ENCODE measurements at places on chromosomes 4 and X.

- peak; percentile 75 for DNase-seq
These were observed 364.9 kb downstream of the ZNF674 start for GRCh38 chrX:46180258-46180687.

GRCh38 chr4:46146993-46147392 lies 23.1 kb upstream of the GABRG1 start:
- no peak for DNase-seq

- DNase-seq = no peak
These were observed 132.3 kb downstream of the SLIT2 start for GRCh38 chr4:20383969-20384368.

- no peak for DNase-seq
These were observed 3.2 kb downstream of the TDO2 start for GRCh38 chr4:155906554-155907247.

DNA sequence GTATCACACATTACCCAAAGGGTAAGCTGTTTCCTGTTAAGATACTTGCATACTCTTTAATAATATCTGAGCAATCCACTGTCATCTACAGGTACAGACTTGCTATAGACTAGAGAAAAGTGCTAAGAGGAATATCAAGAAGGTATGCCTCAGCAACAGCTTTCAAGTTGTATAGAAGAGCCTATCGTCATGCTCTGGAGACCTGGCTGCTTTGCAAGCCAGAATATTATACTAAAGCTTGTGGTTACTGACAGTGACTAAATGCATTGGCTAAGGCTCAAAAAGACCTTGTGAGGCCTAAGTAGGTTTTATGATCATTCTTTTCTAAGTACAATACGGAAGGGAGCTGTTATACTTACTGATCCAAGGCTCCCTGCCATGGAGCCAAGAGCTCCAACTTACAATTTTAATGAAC lies 11.3 kb downstream of the LAMP2 start:
- no peak for DNase-seq

DNA sequence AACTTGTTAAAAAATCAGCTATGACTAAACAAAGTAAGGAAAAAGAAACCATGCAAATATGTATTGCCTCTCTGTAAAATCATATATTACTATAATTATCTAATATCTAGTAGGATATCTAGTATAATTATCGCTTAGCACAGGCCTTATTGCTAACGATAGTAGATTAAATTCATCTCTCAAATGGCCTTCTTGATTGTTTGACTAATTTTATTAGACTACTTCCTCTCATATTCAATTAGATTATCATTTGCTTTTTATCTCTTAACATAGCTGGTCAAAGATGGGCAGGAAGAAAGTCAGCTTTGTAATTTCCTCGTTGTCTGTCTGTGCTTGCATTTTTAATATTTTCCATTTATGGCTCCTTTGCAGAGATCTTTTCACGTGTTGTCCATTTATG lies 21.9 kb upstream of the HPGDS start:
- DNase-seq = no peak

DNA sequence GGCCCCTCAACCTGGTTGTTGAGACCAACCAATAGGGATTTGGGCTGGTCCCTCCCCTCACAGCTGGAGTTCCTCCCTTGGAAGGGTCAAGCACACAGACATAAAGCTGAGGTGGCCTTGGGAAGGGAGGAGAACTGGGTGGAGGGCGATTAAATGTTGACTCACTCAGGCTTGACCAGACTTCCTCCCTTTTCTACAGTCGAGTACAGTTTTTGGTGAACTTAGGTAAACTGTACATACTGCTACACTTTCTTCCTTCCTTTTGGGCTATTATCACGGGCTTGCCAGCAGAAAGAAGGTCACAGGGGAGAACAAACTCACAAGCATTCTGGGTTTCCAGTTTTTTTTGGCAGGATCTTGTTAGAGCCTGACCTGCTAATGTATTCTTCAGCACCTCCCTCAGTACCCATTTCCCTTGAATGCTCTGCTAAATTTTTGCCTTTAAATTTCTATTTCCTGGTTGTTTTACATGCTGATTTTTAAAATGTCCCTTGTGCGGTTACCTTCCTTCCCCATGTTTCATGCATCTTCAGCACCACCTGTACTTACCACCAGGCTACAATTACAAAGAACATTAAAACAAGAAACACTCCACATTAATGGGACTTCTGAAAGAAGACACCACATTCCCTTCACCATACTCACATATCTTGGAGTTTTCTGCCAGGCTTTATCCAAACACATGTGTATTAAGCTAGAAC lies 135.2 kb upstream of the RASGEF1B start:
- DNase-seq = peak; percentile 35

DNA sequence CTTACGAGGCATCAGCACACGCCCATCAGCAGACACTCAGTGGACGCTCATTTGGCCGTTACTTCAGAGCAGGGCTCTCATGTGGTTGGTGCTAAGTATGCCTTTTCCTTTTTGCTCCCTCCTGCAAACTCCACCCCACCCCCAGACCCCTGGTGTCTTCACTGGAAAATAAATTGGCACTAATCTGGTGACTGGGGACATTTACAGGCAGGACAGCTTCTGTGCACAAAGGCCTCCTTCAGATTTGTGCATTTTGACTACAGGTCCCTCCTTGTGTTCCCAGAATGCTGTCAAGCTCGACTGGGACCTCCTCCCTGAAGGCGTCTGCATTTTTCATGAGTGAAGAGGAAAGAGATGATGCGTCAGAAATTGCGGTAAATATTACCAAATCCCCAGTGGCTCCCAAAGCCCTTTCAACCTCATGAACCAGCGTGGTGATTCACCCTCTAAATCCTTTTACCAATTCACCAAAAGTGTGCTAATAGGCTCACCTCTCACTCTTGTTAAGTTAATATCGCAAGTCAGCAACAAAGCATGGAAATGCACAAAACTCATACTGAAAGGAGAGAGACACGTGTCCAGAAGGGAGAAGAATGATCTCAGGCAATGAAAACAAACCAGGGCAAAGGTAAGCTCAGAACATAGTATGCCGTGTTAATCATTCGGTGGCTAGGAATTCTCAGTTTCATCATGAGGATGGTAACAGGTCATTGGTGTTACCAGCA lies 119.0 kb downstream of the NKX6-1 start:
- peak; percentile 7 for DNase-seq

GRCh38 chr4:123319639-123320038 lies 77.0 kb upstream of the SPRY1 start:
- DNase-seq = no peak

DNA sequence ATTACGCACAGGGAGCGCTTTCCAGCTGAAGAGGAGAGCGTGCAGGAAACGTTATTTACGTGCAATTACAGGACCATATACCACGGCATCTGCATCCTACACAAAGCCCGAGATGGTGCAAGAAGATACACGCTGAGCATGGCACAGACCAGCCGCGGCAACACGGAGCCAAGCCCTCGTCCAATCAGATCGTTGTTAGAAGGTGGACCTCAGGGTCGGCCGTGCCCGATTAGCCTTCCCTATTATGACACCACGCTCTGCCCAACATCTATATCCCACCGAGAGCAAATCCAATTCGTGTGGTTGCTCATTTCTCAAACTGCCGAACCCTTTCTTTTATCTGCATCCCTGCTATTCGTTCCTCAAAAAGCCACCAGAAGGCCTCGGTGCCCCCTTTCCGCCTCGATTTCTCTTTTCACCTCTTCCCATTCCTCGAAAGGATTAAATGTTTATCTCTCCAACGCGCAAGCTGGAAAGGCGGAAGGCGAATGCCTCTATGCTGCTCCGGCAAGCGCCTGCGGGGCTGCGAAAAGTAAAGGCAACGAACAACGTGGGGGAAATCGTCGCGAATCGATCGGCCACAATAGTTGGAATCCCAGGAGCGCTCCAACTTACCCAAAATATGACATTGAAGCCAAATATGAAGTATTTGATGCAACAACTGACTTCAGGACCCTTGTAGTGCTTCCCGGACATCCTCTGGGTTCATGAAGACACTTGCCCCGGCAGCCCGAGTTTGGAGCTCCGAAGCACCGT lies 702 bp downstream of the TSPAN5 start:
- peak; percentile 71 for DNase-seq

DNA sequence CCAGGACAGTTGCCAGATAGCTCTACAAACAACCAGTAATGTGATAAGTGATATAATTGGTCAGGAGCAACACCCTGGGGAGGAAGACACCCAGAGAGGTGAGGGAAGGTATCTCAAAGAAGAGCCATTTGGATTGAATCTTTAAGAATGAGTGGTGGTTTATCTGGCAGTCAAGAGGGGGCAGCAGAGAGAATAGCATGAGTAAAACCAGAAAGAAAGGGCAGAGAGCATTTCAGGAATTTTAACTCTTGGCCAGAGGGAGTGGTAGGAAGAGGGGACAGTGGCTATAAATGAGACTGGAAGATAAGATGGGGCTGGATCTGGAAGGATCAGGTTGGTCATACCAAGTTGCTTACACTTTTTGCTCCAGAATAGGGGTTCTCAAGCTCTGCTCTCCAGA lies 5.9 kb upstream of the SEPTIN6 start:
- DNase-seq = peak; percentile 75

DNA sequence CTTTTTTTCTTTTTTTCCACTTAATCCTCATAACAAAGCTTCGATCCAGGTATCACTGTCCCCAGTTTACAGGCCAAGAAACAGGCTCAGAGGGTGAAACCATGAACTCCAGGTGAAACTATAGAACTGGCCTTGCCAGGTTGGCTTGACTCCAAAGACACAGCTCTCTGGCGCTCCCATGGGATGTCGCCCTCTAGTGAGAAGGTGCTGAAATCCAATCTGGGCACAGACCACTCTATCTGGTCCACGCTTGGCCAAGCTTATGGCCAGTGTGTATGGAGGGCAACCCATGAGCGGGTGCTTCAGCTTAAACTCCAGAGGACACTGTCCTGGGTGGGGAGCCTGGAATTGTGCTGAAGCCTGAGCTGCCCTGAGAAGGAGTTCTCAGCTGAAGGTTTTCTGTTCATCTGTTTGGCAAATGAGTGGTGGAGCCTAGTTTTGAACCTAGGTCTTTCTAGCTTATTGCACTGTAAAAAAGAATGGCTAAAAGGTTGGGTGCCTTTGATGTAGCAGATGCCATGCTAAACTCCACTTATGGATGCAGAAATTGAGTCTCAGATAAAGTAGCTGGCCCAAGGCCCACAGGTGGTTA lies 70.5 kb downstream of the SEL1L3 start:
- DNase-seq = peak; percentile 50

GRCh38 chrX:107706309-107706708 lies 69.3 kb downstream of the TSC22D3 start:
- DNase-seq = no peak

- DNase-seq = peak; percentile 54
These were observed 10.2 kb upstream of the ATP6AP2 start for GRCh38 chrX:40570346-40571093.

DNA sequence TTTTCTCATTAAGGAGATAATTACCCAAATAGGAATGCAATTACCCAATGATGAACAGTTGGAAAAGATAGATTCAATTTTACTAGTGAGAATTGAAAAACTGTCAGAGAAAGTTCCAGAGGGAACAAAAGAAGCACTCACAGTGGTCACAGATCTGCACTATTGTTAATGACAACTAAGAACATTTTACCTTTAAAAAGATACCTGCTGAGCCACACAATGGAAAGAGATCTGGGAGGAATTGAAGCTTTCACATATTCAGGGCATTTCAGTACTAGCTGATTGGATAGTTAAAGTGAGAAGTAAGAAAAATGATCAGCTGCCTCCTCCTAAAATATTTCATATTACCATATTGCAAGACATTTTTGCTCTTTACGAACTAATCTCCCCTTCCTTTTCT lies 1822.2 kb downstream of the STIM2 start:
- peak; percentile 4 for DNase-seq

DNA sequence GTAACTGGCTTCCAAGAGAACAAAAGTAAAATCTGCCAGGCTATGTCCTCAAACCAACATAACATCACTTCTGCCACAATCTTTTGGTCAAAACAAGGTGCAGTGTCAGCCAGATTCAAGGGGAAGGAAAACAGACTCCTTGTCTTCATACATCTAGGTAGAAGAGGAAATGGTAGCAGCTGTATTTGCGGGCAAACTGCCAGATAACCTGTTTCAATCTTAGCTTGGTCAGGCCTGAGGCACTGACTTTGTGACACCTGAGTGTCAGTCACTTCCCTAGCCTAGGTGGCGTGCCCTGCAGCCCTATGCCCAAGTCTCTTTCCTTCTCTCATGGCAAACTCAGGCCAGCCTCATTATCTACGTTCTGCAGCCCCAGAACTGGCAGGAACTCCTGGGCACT lies 146.2 kb upstream of the JADE1 start:
- no peak for DNase-seq

- no peak for DNase-seq
These were observed 65.9 kb downstream of the NAT8L start for GRCh38 chr4:2125023-2125422.

DNA sequence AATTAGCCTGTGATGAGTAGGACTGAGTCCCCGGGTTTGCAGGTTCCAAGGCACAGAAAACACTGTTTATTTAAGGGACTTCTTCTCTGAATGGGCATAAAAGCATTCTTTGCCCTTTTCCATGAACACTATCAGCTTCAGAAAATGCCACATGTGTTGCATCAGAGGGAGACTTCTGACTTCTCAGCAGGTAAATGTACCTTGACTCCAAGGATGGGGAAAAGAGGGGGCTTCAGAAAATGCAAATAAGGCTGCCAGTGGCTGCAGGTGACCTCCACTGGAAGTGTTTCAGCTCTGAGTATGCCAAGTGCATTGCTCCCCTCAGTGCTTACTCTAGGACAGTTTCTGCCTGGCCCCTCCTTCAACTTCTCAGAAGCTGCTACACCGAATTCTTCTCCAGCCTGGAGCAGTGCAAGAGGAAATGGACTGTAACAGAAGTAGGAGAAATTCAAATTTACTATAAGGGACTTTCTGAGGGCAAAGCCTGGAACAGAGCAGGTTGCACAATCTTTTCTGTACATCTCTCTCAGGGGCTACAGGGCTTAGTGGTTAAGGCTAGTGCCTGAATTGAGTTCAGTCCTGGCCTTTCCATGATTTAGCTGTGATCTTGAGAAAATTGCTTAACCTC lies 233.2 kb downstream of the PTTG2 start:
- no peak for DNase-seq

- DNase-seq = no peak
These were observed 927.5 kb upstream of the SLIT2 start for GRCh38 chr4:19324184-19324583.

DNA sequence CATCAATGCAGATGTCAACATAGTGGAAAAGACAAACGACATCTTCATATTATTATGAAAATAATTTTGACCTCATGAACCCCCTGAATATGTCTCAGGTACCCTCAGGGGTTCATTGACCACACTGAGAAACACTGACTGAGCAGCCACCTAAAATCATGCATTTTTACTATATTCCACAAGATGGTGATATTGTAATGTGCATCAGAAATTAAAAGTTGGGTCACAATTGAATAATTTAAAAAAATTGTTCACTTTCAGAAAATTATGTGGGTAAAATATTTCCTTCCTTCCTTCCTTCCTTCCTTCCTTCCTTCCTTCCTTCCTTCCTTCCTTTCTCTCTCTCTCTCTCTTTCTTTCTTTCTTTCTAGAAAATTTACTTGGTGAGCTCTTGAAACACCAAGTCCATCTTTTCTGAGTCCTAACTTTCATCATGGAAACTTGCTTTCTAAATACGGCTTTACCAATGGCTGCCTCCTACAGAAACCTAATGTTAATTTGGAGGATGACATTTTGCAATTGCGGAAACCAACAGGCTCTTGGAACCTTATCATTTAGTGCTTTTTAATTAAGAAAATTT lies 103.6 kb downstream of the RTL3 start:
- no peak for DNase-seq

All from ELF-1 (cell line).